ENCODE measurements at places on chromosomes 12 and 14.

DNA sequence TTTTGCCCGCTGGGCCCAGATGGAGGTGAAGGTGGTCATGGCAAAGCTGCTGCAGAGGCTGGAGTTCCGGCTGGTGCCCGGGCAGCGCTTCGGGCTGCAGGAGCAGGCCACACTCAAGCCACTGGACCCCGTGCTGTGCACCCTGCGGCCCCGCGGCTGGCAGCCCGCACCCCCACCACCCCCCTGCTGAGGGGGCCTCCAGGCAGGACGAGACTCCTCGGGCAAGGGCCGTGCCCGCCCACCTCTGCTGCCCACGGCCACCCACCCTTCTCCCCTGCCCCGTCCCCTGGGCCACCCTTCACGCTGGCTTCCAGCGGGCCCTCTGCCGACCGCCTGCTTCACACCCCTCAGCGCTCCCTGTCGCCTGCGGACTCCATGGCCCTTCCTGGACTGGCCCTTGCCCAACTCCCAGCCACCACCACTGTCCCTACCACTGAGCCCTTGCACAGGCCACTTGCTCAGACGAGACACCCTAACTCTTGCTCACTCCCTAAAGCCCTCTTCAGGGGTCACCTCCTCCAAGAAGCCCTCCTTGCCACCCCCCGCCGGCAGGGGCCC is 42.5 kb downstream of the CYP46A1 start:
- ATAC-seq, result no peak
- H3K4me1 ChIP-seq, result no peaks in the 10 kb centered on the region
- H3K36me3 ChIP-seq, result no peaks in the 10 kb centered on the region
- H3K4me3 ChIP-seq, result no peak overlapping the region

- peaks cover 9% of the 10 kb centered on the region for H3K4me1 ChIP-seq
- peaks cover 30% of the 10 kb centered on the region for H3K36me3 ChIP-seq
- H3K27ac ChIP-seq, result no peak overlapping the region
- H3K4me3 ChIP-seq, result no peak overlapping the region
- no peaks in the 10 kb centered on the region for H3K27me3 ChIP-seq
Measured at GRCh38 chr14:86124328-86124727, 594.4 kb downstream of the FLRT2 start.

GRCh38 chr14:66619952-66620351 is 112.0 kb downstream of the GPHN start:
- H3K4me3 ChIP-seq, result no peak overlapping the region
- ATAC-seq, result no peak
- H3K27ac ChIP-seq, result no peak overlapping the region
- H3K4me1 ChIP-seq, result peaks cover 14% of the 10 kb centered on the region

DNA sequence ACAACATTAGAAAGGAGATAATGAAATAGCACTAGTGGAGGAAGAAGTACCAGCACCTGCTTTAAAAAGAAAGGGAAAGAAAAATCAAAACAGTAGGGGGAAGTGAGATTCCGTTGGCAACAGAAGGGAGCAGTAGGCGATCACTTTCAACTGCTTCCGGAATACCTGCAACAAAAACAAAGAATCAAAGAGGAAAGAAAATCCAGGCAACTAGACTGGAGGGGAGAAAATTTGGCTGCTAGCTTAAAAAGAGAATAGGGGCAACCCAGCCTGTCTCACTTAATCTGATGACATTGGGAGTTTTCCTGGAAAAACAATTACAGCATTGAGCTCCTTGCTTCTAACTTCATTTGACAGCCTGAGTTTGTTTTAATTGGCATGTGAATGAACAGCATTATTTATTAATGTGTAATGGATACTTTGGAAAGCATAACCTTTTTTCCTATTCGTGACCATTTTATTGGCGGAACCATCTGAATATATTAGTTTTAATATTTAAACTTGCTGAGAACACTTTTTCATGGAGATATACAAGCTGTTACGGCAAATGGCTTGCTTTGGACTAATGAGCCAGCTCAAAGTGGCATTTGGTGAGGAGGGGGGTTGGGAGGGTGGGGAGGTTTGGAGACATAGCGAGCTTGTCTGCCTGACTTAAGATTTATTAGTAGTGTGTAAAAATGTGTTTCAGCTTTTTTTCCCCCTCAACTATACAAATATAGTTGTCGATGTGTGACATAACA is 2.5 kb upstream of the DACT1 start:
- peaks cover 28% of the 10 kb centered on the region for H3K27me3 ChIP-seq
- H3K4me3 ChIP-seq, result no peak overlapping the region
- H3K27ac ChIP-seq, result no peak overlapping the region
- no peak for ATAC-seq
- peaks cover 6% of the 10 kb centered on the region for H3K36me3 ChIP-seq
- peaks cover 12% of the 10 kb centered on the region for H3K4me1 ChIP-seq

GRCh38 chr12:27979145-27979544 is 6.6 kb upstream of the PTHLH start:
- no peak overlapping the region for H3K27ac ChIP-seq
- H3K36me3 ChIP-seq, result no peaks in the 10 kb centered on the region
- H3K27me3 ChIP-seq, result peaks cover 53% of the 10 kb centered on the region
- ATAC-seq, result no peak
- H3K4me3 ChIP-seq, result no peak overlapping the region

GRCh38 chr12:68113644-68114043 is 45.9 kb downstream of the IFNG start:
- peak; percentile 36 for ATAC-seq
- H3K27me3 ChIP-seq, result peaks cover 4% of the 10 kb centered on the region
- H3K4me1 ChIP-seq, result peaks cover 16% of the 10 kb centered on the region
- no peaks in the 10 kb centered on the region for H3K36me3 ChIP-seq
- H3K4me3 ChIP-seq, result no peak overlapping the region
- no peak overlapping the region for H3K27ac ChIP-seq

DNA sequence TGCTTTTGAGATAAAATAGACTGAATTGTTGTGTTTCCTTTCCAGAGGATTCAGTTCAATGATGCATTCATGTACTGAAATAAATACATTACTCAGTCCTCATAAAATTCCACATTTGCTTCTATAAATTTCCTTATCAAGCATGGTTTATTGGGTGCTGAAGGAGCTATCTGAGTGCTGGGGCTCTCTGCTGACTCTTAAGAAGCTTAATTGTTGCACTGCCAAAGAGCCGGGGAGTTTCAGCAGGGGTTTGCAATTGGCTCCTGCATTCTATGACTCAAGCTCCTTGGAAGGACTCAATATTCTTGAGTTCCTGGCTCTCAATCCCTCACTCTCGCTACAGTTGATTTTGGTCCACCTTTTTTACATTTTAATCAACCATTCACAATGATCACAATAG is 69.8 kb upstream of the PYGL start:
- H3K36me3 ChIP-seq, result no peaks in the 10 kb centered on the region
- H3K27me3 ChIP-seq, result peaks cover 15% of the 10 kb centered on the region
- no peaks in the 10 kb centered on the region for H3K4me1 ChIP-seq
- no peak overlapping the region for H3K4me3 ChIP-seq
- no peak for ATAC-seq

DNA sequence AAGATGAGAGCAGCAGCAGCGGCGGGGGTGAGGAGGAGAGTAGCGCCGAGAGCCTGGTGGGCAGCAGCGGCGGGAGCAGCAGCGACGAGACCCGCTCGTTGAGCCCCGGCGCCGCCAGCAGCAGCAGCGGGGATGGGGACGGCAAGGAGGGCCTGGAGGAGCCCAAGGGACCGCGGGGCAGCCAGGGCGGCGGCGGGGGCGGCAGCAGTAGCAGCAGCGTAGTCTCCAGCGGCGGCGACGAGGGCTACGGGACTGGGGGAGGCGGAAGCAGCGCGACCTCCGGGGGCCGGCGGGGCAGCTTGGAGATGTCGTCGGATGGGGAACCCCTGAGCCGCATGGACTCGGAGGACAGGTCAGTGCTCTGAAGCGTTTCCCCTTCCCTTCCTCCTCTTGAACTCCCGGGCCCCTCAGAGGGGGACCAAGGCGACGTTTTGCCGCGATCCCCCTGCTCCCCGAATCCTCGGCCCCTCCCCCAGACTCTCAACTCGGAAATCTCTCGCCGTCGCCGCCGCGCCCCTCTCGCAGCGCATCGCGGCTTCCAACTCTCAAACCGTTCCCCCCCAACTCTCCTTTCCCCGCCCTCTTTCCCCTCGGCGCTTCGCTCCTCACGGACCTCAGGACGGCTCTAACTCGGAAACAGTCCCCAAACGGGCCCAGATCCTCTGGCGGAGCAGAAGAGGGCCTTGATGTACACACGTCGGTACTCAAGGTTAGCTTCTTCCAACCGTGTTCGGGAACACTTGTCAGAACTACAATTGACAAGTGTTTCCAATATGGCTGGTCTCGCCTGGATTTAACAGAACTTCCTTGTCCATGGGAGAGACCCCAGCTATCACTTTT is 947 bp downstream of the AEBP2 start:
- H3K36me3 ChIP-seq, result peaks cover 56% of the 10 kb centered on the region
- H3K4me3 ChIP-seq, result peak overlapping the region; percentile 97
- peak overlapping the region; percentile 98 for H3K27ac ChIP-seq
- no peaks in the 10 kb centered on the region for H3K27me3 ChIP-seq
- ATAC-seq, result peak; percentile 46
- H3K4me1 ChIP-seq, result peaks cover 25% of the 10 kb centered on the region

DNA sequence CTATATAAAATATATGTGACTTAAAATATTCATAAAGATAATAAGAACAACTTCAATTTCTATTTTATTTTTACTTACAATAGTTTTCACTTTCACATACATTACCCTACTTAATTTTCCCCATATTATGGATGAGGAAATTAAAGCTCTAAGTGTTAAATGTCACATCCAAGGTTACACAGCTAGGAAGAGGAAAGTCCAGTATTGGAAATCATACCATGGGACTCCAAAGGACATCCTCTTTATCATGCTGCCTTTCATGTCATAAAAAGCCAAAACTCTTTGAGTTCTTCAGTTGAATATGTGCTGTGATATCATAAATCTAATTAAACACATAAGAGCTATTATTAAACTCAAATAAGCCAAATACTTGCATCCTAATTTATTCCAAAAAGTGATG is 172.4 kb upstream of the GARIN2 start:
- no peak overlapping the region for H3K27ac ChIP-seq
- no peak for ATAC-seq
- H3K4me3 ChIP-seq, result no peak overlapping the region
- no peaks in the 10 kb centered on the region for H3K4me1 ChIP-seq

- H3K36me3 ChIP-seq, result no peaks in the 10 kb centered on the region
- no peak overlapping the region for H3K4me3 ChIP-seq
- H3K27ac ChIP-seq, result no peak overlapping the region
Measured at GRCh38 chr14:68688872-68689371, 103.9 kb downstream of the ZFP36L1 start.

DNA sequence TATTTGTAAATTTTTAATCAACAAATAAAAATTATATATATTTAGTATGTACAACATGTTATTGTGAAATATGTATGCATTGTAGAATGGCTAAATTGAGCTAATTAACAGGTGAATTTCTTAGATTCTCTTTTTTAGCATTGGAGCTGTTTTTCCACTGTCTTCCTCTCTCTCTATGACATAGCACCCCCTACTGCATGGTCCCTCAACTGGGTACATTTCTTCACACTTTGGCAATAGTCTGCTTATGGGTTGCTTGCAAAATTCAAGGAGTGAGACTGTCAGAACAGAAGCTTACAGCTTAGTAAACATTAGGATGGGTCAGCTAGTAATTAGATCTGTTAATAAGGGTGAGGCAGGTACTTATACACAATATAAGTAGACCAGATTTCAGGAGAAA is 658.5 kb upstream of the MGAT4C start:
- ATAC-seq, result no peak
- H3K27ac ChIP-seq, result no peak overlapping the region
- no peaks in the 10 kb centered on the region for H3K4me1 ChIP-seq
- H3K36me3 ChIP-seq, result no peaks in the 10 kb centered on the region
- no peaks in the 10 kb centered on the region for H3K27me3 ChIP-seq
- no peak overlapping the region for H3K4me3 ChIP-seq

- peaks cover 13% of the 10 kb centered on the region for H3K36me3 ChIP-seq
- peaks cover 9% of the 10 kb centered on the region for H3K4me1 ChIP-seq
- ATAC-seq, result peak; percentile 0
- no peaks in the 10 kb centered on the region for H3K27me3 ChIP-seq
- H3K27ac ChIP-seq, result peak within 1 kb of the TSS; percentile 90
Measured at GRCh38 chr14:74492776-74493342, at the start of gene NPC2. Gene NPC2 (minus strand): TSS chr14:74493305. CDS start chr14:74493274, 31 bp downstream.

GRCh38 chr12:5442251-5443006 is 10.5 kb downstream of the NTF3 start:
- H3K27me3 ChIP-seq, result peaks cover 26% of the 10 kb centered on the region
- no peak overlapping the region for H3K4me3 ChIP-seq
- H3K36me3 ChIP-seq, result no peaks in the 10 kb centered on the region
- ATAC-seq, result no peak

GRCh38 chr12:63752283-63752682 is 27.4 kb upstream of the RXYLT1 start:
- no peaks in the 10 kb centered on the region for H3K36me3 ChIP-seq
- peaks cover 5% of the 10 kb centered on the region for H3K27me3 ChIP-seq
- H3K4me3 ChIP-seq, result no peak overlapping the region
- H3K27ac ChIP-seq, result no peak overlapping the region

- no peak overlapping the region for H3K4me3 ChIP-seq
- no peak overlapping the region for H3K27ac ChIP-seq
- ATAC-seq, result no peak
- no peaks in the 10 kb centered on the region for H3K27me3 ChIP-seq
Measured at GRCh38 chr14:74977164-74977900, 21.9 kb upstream of the PGF start.

DNA sequence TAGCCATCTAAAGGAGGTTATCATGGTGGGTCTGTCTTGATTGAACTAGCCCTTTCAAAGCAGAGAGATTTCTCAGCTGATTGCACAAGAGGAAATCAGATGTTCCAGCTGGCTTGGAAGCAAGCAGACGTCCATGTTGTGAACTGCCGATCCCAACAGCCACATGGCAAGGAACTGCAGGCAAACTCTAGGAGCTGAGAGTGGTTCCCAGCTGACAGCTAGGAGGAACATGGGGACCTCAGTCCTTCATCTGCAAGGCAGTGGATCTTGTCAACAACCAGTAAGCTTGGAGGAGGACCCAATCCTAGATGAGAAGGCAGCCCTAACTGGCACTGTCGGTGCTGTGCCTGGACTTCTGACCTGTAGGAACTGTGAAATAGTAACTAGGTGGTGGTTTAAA is 7.7 kb downstream of the ACVR1B start:
- no peaks in the 10 kb centered on the region for H3K27me3 ChIP-seq
- H3K4me3 ChIP-seq, result no peak overlapping the region
- no peaks in the 10 kb centered on the region for H3K36me3 ChIP-seq
- H3K4me1 ChIP-seq, result peaks cover 21% of the 10 kb centered on the region
- no peak for ATAC-seq
- no peak overlapping the region for H3K27ac ChIP-seq

DNA sequence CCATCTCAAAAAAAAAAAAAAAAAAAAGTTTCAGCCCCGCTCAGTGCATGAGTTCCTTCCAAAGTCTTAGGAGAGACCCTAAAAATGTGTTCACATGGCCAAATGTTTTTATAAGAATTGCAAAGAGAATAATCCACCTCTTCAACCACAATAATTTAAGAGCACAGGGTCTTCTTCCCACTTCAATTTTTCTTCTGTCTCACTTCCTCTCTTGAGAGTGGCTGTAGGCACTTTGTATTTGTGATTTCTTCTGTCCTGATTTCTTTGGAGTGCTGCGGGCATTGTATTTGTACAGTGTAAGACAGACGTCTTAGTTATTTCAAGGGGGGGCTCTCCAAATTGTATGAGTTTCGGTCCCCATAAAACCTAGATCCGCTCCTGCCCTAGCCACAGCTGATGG is 58.3 kb downstream of the C12orf56 start:
- no peak for ATAC-seq
- no peaks in the 10 kb centered on the region for H3K36me3 ChIP-seq
- H3K27me3 ChIP-seq, result no peaks in the 10 kb centered on the region
- H3K27ac ChIP-seq, result no peak overlapping the region
- no peak overlapping the region for H3K4me3 ChIP-seq

Data from activated T-helper 17 cell treated with anti-CD3 and anti-CD28 coated beads, Interleukin-2, amount 50 U/mL, for 72 hours (primary cell).